ENCODE measurements at places on chromosomes 5 and 9. TPM values are rescaled to one million over a fixed set of nuclear protein-coding genes. Genes with fewer than 3 reads are reported as not detected.

Gene GGTA1
- total RNA-seq = not detected

- no peak for DNase-seq
These were observed 214.5 kb downstream of the AUH start for GRCh38 chr9:91147079-91147708.

- DNase-seq = no peak
These were observed 338.7 kb upstream of the PDE4D start for GRCh38 chr5:60232036-60232795.

GRCh38 chr9:14706530-14707140, 13.4 kb upstream of the ZDHHC21 start:
- DNase-seq = no peak

DNA sequence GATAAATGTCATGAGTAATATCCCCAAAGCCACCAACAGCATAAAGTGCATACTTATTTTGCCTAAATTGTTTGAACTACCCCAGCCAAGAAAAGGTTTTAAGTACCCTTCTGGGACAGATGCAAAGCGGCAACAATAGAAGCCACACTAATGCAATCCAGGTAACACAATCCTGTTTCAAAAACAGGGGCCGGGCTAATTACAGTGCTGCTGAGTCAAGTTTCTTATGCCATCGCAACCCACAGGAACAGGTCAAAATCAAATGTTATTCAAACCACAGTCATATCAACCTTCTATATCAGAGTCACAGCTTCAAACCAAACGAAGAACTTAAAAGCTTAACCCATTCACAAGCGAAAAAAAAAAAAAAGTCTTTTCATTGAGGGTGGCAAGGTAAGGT, 28.3 kb downstream of the EBF1 start:
- DNase-seq = no peak

- DNase-seq = peak; percentile 37
These were observed 58.4 kb downstream of the PCSK1 start for GRCh38 chr5:96374653-96375052.

Measured in CD4-positive, alpha-beta memory T cell (primary cell).